ENCODE measurements at places on chromosomes 5 and 9.

DNA sequence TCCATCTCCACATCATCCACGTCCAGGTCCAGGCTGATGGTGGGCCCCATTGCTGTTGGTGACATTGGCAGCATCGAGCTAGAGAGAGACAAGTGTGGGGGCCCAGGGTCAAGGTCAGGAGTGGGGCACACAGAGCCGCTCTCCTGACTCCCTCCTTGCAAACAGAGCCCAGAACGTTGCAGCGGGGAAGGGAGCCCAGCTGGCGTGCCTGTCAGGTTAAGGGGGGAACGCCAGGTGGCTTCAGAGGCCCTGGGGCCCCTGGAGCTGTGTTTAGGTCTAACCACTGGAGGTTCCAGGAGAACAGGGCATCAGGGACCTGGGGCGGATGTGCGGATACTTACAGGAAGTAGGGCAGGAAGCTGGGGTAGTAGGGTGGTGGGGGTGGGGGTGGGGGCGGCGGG is 7.5 kb downstream of the RNF44 start:
- no peak for DNase-seq

- DNase-seq: no peak
These were observed 402.9 kb downstream of the ZSWIM6 start for GRCh38 chr5:61734966-61735365.

DNA sequence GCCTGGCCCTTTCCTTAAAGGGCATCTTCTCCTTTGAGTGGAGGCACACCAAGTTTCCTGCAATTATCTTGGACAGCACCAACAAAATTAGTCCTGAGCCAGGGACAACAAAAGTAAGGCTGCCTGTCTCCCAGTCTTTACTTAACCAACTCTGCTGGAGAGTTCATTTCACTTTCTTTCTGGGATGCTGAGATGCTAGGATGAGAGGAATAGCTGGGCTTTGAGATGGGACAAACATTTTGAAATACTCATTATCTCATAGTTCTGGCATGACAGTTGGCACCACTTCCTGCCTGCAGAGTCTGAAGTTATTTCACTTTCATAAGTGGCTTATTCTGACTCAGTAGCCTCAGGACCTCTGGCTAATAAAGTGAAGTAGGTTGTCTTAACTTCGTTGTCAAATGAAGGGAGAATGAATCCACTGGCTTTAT is 157.0 kb downstream of the C9orf152 start:
- no peak for DNase-seq

DNA sequence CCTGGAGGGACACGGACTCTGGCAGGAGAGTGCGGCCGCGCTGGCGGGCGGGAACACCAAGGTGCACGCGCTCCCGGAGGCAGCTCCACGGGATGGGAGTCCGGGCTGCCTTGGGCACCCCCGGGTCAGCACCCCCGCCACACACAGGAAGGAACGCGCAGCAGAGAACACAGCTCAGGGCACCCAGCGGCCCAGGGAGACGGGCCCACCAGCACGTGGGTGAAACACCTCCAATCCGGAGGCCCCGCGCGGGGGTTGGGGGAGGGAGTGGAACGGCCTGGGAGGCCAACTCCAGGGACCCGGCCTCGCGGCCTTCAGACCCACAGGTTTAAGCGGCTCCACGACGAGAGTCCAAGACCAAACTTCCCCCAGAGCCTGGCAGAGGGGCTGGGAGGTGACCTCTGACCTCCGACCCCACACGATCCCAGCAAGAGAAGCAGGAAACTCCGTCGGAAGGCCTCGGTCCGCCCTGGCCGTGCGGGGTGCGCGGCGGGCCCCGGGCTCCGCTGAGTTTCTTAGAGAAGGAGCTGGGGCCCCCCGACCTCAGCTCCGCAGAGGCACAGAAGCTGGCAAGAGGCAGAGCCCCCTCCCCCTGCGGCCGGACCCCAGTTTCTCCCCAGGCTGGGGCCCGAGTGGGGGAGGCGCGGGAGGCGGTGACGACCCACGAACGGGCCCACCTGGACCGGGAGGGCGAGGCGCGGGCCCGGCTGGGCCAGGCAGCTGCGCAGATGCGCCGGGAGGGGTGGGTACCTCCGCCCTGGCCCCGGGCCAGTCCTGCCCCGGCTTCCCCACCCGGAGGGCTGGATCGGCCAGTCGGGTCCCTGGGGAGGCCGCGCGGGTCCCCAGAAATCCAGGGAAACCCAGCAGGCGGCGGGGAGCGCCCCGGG is 851 bp downstream of the NACC2 start:
- DNase-seq: no peak

- no peak for DNase-seq
These were observed 28.5 kb downstream of the KCNMB1 start for GRCh38 chr5:170360709-170361108.

- no peak for DNase-seq
These were observed 500 bp upstream of the CREBRF start for GRCh38 chr5:173055722-173055982.

DNA sequence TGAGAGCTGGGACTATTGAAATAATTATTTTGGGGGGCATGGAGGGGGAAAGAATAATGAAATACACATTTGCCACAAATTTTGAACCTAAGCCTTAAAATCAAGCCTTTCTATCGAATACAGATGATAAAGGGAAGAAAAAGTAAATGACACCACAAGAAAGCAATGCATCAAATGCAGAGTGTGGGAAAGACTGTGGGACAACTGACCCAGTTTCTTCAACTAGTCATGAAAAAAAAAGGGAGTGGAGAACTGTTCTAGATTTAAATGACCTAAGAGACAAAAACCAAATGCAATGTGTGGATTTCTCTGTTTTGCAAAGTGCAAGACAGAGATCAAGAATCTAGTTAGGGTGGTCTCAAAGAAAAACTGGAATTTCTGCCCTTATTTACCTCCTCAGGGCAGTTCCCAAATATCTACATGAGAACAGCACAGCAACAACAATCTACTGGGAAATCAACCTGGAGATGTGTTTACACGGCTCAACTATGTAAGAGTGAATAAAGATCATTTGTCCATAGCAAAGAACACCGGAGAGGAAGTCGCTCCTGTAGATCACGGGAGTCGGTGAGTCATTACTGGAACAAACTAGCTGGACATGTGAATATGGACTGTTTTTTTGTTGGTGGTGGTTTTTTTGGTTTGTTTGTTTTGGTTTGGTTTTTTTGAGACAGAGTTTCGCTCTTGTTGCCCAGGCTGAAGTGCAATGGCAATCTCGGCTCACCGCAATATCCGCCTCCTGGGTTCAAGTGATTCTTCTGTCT is 145.9 kb downstream of the DROSHA start:
- DNase-seq: no peak

- DNase-seq: no peak
These were observed 10.0 kb upstream of the CCL28 start for GRCh38 chr5:43422143-43422542.

DNA sequence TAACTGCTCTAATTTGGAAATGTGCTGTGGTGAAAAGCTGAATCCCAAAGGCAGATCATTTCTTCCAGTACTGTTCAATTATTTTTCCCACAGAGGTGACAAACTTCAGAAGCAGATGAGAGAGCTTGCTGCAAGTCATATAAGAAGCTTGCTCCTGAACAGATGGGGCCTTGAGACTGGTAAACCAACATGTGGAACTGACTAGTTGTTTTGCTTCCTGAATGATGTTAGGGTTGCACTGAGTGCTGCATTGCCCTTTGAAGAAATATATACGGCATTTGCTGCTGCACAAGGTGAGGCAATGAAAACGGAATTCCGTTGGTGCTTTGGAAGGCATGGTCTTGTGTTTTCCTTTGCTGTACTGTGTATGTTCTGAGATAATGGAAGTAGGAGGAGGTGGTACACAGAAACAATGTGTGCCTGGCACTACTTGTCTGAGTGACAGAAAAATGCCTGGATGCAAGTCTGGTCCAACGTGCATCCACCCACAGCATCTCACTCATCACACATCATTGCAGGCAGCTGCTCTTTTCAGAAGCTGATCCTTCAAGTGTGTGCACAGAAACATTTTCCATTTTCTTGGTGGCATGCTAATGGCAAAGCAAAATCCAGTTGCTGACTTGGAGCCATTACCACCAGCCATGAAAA is 76.9 kb downstream of the ANKH start:
- no peak for DNase-seq

DNA sequence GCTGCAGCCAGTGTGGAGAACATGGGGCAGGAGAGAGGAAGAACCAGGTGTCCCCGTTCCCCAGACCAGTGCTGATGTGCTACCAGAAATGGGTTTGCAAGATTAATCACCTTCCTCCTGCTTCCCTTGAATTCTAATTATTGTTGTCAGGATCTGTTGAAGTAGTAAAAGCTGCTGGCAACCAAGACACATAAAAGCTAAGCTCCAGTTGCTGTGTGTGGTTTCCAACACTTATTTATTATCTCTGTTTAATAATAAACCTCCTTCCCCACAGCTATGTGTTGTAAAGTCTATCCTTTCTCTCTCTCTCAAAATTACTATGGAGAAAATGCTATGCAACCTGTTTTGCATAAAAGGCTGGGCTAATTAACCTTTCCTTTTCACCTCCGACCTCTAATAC is 2.3 kb upstream of the RETREG1 start:
- DNase-seq: no peak

DNA sequence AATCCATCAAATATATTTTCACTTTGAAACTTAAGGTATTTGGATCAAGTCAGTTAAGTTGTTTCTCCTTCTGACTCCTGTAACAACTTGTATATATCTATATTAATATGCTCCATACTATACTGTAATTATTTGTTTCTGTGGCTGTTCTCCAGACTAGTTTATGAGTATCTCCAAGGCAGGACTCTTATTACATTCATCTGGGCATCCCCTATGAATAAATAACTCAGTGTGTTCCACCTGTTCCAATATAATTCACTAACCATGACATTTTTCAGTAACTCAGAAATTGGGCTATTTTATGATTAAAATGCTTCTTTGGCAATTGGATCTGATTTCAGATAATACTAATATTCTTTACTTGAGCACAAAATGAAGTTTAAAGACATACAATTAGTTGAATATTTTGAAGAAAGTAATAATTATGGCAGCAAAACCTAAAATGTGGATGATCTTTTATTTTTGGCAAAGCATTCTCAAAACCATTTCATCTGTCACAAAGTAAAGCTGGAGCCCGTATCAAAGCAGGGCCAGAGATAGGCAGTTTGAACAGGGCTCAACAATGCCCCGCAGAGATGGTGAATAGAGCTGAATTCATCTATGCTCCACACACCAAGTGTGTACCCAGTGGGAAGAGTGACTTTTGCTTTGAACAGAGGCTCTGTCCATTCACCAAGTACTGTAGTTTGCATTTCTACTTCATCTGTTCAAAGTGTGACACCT is 314.3 kb downstream of the PDE4D start:
- DNase-seq: no peak

DNA sequence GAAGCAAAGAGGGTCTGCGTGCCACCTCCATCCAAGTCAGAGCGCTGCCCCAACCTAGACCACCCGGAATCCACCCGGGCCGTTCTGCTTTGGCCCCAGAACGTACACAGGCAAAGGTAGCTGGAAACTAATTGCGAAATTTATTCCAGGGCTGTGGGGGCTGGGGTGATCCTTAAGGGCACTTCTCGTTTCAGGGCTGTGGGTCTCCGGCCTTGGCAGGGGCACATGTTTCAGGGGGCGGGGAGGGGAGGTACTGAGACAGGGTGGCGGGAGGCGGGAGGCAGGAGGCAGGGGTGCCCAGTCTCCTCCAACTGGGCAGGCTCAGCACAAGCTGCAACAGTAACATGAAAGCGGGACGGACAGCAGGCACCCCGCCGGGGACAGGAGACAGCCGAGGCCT is 26.1 kb downstream of the NR5A1 start:
- no peak for DNase-seq

DNA sequence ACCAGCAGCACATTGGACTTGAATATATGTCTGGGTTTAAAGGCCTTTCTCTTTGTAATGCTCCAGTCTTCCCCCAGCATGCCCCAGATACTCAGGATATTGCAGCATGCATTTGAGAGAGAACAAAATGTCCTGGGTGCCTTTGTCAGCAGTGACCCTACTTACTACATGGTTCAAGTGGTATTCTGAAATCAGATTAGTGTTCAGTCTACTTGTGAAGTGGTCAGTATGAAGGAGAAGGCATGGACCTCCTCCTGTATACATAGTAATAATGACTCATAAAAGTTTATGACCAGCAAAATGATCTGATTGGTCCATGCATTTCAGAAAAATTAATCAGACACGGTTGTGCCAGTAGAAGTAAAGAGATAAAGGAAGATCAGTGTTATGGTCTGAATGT is 25.4 kb downstream of the GPR21 start:
- DNase-seq: no peak

DNA sequence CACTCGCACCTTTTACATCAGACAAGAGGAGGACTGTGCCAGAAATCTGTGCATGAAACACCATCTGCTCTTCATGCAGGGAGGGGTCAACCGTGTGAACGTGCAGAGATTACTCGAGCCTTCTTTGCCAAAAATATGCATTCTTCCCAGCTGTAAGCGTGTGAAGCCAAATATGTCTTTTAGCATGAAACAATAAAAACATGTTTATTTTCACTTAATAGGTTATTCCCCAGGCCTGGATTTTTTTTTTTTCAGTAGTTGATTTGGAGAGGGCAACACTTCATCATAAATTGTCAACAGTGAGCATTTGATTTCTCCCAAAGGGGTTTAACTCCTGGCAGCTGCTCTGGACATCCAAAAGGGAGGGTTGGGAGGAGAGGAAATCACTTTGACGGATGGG is 23.8 kb downstream of the PLAC8L1 start:
- no peak for DNase-seq

GRCh38 chr5:177557041-177557647 is 2.8 kb upstream of the FAM193B start:
- DNase-seq: no peak

- DNase-seq: no peak
These were observed 66.3 kb upstream of the ZBTB43 start for GRCh38 chr9:126738553-126738952.

DNA sequence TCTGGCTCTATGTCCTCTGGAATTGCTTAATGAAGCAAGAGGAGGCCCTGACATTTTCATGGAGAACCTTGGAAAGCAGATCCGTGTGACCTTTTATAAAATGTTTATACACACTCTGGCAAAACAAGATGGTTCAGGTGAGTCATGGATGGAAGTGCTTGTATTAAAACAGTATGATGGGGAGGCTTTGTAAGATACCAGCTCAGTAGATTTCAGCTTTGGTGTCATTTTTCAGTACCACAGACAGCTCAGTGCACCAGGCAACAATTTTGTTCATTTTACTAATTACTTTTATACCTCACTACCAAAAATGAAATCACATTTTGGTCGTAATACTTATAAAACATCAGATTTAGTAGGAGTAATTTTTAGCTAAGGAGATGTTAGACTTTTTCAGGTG is 5.2 kb downstream of the KCNN2 start:
- DNase-seq: no peak

DNA sequence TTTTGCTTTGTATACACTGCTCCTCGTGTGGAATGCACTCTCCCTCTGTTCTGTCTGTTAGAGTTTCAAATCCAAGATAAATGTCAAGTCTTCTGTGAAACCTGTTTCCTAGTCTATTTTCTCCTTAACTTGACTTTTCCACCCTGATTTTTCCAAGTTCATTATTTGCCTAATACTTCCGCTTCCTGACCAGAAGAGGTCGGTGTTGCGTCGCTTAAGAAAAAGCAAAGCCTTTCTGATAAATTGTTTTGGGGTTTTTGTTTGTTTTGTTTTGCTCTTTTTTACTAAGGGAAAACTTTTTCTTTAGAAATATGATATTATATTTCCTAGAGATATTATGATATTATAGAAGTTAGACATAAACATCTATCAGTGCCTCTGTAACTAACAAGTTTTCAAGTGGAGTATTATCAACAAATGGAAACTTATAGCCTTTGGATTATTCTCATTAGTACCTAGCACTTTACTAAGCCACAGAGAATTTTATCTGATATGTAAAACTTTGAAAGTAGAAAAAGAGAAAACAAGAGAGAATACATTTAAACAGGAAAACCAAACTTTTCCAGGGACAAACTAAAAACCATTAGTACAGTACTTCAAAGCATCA is 55.8 kb downstream of the PHAX start:
- peak; percentile 22 for DNase-seq

All from NT2/D1 (cell line).